ENCODE measurements at places on chromosomes 16 and 17.

DNA sequence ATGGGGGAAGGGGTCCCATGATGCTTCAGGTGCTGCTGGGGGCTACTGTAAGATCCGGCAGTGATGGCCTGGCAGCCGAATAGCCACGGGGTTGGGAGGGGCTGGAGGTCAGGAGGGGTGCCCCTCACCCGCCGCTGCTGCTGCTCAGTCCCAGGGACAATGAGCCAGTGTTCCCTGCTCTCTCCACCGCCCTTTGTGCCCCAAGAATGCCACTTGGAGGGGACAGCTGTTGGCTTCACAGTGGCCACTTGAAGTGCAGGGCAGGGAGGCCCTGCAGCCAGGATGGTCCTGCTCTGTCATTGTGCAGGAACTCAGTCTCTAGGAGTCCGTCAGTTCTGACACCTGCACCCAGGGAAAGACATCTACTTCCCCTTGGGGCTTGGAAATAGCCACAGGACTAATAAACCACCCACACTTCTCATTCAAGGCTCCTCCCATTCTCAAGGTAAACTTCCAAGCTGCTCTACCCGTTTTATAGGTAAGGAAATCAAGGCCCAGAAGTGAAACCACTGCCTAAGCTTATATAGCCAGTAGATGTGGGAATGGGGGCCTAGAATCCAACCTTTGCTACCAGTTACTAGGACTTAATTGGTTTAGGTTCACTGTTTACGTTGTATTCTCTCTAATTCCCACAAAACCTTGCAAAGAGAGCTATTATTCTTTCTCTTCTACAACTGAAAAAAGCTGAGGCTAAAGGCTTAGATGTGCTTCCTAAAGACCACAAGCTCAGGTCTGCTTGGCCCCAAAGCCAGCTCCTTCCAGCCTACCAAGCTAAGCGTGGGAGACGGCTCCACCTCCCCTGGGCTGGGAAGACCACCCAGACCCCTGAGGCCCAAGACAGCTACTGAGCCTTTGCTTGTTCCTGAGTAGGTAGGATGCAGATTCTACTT, 6.2 kb upstream of the CPSF4L start:
- DNase-seq: no peak

DNA sequence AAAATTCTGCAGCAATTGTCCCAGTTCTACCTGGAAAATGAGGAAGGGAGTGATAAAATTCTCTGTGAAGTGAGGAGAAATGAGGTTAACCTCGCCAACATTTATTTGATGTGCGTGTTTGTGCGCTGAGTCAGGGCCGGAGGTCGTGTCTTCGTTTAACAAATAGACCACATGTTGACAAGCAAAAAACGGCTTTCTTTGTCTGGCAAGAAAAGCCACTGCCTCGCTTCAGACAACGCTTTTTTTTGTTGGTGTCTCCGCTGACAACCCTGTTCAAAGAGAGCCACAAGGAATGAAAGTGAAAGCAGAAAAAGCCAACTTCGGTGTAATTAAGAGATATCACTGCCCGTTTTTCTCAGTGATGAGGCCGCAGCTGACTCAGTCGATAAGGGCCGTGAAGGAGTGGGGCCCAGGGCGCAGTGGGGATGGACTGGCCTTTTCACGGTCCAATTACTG, 510.6 kb downstream of the CDH13 start:
- DNase-seq: no peak

DNA sequence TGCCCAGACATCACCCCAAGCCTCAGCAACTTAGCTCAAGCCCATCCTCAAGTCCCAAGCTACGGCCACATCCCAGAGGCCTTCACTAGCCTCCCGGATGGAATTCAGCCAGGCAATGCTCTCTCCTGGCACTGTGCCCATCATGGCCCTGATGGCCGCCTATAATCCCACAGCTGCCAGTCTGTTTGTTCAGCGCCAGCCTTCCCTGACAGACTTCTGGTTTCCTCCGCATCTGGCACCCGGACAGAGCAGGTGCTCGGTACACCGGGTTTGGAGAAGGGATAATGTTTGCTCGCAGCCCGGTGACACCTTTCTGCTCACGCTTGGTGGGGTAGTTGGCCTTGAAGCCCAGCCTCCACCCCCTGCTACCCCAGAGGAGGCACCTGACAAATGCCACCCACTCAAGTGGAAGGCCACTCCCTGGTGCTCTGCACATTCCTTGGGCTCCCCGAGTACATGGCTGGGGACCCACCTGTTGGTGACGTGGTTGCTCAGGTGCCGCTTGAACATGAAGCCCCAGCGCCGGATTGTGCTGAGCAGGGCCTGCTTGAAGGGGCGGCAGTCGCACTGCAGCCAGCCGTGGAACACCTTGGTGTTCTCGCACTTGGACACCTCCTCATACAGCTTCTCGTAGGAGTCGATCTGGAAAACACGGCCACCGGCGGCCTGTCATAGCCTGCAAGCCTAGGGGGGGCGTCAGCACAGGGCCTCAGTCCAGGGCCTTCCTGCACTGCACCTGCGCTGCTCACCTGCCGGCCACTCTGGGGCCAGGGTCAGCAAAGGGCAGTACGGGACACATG, 47.1 kb downstream of the DNAH17 start:
- DNase-seq: no peak

DNA sequence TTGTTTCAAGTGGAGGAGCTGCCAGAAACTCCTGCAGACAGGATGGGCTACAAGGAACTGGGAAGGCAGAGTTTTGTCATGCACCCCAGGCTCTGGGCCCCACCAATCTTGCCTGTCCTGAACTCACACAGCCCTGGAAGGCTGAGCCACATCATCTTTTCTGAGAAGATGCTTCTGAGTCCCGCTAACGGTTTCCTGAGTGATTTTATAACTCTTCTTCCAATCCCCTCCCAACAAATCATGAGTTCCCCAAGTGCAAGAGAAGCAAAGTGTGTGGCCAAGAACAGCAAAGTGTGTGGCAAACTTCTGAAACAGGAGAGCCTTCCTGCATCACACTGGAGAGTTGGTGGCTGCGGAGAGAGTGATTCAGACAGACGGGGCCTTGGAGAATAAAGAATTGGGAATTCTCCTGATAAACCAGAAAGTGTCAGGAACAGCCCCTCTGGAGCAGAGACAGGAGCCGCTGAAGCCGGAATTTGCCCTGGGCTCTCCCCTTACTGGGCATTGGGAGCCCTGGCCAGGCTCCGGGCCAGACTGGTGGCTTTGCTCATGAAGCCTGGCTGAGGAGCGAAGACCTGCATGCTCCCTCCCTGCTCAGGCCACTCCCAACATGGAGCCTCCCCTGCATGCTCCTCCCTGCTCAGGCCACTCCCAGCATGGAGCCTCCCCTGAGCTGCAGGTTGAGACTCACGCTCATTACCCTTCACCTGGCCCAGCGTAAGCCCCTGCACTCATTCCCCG, 47.2 kb downstream of the PITPNM3 start:
- no peak for DNase-seq

DNA sequence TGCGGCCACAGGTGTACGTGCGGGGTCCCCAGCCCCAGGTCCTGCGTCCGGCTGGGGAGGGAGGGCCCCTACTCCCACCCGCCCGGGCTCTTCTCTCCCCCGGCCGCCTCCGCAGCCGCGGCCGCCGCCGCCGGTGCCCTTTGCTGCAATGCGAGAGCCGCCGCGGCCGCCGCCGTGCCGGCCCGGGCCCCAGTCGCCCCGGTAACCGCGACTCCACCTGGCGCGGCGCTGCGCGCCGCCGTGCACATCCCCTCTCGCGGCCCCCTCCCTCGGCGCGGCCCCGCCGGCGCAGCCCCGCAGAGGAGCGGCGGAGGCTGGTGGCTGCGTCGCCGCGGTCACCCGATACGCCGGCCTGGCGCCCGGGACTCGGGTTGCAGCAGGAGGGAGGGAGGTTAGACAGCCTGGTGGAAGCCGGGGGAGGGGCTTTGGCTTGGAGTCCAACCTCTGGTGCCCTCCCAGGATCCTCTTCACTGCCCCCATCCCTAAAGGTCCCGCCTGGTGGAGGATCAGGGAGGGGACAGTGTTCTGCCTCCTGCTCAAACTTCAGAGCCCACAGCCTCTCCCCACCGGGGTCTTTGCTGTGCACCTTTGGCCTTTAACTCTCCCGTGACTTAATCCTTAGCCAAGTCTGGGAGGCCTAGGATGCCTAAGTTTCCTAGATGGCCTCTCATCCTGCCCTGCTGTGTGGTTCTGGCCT, 32.9 kb downstream of the SRCIN1 start:
- DNase-seq: no peak
